ENCODE measurements at places on chromosomes 11 and 22. TPM values are rescaled to one million over a fixed set of nuclear protein-coding genes. Genes with fewer than 3 reads are reported as not detected.

The CARNS1 gene
- 0.27 TPM for total RNA-seq

The MFRP gene
- total RNA-seq: not detected

The POLD3 gene
- total RNA-seq: 12.8 TPM

DNA sequence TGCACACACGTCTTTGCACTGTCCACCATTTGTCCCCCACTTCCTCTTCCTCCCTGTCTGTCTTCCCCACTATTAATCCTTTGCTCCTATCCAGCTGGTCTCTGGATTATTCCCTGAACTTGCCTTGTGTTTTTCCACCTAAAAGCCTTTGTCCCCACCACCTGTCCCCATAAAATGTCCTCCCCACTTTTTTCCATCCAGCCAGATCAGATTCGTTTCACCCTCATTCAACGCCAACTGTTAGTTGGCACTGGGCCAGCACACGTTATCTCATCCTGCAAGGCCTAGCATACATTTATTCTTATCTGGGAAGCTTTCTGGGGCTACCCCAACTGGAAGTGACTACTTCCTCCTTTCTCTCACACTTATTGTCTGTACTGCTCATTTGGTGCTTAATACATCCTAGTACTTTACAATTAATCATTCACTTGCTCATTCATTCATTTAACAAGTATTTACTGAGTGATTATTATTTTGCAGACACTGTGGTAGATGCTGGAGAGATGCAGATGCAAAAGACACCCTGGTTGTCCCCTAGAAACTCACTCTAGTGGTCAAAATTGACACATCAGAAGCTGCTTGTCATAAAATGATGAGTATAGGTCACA, 96.2 kb downstream of the RASSF10 start:
- no peak for DNase-seq

- no peak for DNase-seq
Observed at GRCh38 chr11:134331354-134332188, at the start of gene GLB1L2. Gene GLB1L2, plus strand, starts transcription at chr11:134331988. Its CDS starts 74 bp downstream, at chr11:134332062.

DNA sequence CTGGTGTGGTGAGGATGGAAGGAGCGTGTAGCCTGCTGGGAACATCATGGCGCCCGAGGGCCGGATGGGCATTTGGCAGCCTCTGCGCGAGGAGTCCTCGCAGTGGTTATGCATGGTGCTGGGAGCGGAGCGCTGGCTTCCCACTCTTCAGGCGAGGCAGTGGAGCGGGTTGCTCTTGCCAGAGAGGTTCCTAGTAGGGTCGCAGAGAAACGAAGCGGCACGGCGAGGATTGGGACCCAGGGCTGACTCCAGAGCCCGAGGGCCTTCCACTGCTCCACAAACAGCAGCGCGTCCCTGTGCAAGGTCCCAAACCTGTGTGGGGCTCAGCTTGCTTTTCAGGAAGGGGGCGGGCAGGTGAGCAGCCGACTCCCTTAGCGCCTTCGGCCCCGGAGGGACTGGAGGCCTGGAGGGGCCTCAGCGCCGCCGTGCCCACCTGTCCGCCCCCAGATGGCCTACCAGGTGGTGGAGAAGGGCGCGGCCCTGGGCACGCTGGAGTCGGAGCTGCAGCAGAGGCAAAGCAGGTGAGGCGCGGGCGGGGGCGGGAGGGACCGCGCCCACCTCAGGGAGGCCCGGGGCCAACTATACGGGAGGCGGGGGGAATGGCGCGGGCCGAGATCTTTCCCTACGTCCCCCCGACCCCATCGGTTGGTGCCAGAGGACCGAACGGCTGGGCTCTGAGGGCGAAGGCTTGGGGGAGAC, 7.2 kb downstream of the ATG16L2 start:
- DNase-seq: no peak

DNA sequence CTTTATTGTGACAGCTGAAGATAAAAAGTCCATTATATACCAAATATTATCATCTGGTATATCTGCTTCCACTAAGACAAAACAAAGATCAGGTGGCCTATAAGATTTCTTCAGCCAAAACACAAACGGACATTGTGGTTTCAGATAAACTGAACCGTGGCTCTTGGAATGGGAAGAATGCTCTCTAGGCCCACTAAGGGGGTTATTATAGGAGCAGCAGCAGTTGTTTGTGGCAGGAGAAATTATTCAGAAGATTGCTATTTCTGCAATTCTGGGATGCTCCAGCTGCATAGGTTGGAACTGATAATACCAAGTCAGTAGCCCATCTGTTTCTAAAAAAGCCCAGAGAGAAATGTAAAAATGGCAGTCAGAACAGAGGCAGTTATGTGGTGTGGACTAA, 145.3 kb downstream of the NCAM1 start:
- DNase-seq: no peak

DNA sequence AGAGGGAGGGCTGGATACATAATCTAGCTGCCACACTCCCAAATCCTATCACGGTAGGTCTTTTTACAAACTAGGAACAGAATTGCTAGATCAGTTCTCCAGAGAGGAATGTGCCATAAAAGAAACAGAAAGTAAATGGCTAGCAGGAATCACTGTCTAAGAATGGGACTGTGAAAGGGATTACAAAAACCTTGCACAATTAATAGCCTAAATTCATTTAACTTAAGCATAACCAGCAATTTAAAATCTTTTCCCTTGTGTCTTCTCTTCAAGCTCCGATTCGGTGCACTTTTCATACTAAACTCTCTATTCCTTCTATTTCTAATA, 35.2 kb downstream of the APOL5 start:
- no peak for DNase-seq

- DNase-seq: no peak
Observed at GRCh38 chr11:64564419-64564818, 26.6 kb upstream of the SLC22A12 start.

- DNase-seq: no peak
Observed at GRCh38 chr11:119729951-119730613, 1.1 kb upstream of the NECTIN1 start.

DNA sequence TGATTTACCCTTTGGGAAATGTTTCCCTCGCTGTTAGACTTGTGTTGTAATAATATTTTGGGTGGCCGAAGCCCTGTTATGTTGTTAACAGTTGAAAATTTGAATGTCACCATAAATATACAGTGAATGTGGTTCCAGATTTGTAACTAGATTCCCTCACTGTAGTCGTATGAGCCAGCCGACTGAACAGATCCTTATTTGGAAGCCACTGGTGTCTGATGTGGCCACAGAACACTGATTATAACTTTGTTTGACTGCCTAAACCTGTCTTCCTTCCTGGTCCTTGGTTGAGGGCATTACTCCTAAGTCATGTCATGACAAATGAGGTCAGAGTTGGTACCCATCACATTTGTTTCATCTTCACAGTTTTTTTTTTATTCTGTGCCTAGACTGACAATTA, 45.4 kb downstream of the YAP1 start:
- no peak for DNase-seq

GRCh38 chr11:33689085-33689484, 11.5 kb downstream of the C11orf91 start:
- peak; percentile 21 for DNase-seq

- no peak for DNase-seq
Observed at GRCh38 chr11:45922425-45923082, at the start of gene LARGE2. Gene LARGE2, plus strand, starts transcription at chr11:45922656. Its CDS starts 227 bp downstream, at chr11:45922883.

DNA sequence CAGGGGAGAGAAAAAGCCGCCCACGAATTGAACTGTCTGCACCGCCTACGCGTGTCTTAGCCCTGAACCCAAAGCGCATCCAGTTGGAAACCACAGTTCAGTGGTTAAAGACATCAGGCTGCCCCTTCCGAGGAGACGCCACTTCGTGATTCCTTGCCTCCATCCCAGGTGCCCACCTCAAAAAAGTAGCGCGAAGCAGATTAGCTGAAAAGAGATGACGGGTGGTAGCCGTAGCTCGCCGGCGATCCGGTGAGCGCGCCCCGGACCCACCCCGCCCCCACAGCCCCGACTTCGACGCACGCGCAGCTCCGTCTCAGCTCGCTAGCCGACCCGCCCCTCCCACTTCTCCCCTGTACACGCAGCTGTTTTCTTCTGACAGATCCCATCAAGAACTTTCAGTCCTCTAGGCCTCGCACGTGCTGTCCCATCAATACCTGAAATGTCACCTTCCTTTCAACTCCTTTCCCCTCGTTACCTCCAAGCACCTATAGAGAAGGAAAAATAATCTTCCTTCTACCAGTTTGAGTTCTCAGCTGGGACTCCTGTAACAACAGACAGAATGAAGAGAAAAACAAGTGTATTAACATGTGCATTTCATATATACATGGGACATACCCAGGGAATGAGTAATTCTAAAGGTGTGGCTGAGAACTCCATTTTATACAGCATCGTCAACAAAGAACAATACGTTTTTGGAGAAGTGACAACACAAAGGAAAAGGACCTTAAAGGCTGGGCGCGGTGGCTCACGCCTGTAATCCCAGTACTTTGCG, 49.5 kb downstream of the OR4D9 start:
- DNase-seq: peak; percentile 91

DNA sequence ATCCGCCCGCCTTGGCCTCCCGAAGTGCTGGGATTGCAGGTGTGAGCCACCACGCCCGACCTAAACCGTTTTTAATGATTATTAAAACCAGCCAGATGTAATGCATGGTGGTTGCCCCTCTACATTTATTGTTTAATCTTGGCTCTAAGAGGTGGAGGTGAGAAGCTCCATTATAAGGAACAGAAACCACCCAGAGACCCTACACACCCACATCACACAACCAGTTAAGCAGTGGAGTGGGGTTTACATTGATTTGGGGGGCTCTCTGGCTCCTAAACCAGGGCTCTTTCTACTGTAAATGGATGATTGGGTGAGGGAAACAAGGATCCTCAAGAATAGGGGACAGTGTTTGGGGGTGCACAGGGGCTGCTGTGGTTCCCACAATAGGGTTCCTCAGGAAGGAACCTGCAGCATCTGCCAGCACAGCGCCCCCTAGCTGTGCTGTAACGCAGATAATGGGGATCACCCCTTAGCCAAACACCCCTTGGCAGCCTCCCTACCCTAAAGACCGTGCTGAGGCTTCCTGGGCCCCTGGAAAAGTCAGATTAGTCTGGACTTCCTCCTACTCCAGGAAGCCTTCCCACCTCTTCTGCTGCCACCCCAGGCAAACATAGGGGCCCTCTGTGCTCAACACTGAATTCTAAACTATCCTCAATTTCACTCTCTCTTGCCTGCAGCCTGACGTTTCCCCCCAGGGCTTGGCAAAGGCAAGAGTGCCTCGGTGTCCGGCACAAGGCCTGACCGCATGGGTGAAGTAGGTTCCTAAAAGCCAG, 2.4 kb downstream of the MPST start:
- no peak for DNase-seq
